Stimulated activated CD4-positive, alpha-beta T cell treated with anti-CD3 and anti-CD28 coated beads, Interleukin-1b, Interleukin-23, amount 100 ng/mL, for 48 hours (primary cell): ENCODE measurements at places on chromosomes 5 and 9.
A peak's percentile ranks its signal among the peaks of the same experiment; 100 is the strongest.

- no peak for DNase-seq
Observed at GRCh38 chr5:152086668-152087067, 162.0 kb upstream of the GLRA1 start.

- no peak for DNase-seq
Observed at GRCh38 chr9:7659766-7660165, 139.8 kb downstream of the DMAC1 start.

- DNase-seq, result no peak
Observed at GRCh38 chr5:142871363-142872193, 101.4 kb downstream of the ARHGAP26 start.

DNA sequence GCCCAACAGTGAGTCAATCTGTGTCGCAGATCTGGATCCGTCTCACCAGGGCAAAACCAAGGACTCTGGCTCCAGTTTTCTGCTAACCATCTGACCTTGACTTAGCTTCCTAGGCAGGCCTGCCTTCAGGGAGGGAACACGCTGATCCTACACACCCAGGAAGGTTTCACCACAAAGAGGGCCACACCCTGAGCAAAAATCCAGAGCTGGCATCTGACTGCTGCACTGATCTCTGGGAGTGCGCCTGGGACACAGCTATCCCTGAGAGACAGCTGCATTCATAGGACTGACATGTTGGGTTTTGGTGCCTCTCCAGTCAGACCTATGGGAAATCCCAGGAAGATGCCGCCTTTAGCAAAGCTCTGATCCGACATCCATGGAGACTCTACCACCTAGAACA is 47.5 kb downstream of the CDK5RAP2 start:
- no peak for DNase-seq

DNA sequence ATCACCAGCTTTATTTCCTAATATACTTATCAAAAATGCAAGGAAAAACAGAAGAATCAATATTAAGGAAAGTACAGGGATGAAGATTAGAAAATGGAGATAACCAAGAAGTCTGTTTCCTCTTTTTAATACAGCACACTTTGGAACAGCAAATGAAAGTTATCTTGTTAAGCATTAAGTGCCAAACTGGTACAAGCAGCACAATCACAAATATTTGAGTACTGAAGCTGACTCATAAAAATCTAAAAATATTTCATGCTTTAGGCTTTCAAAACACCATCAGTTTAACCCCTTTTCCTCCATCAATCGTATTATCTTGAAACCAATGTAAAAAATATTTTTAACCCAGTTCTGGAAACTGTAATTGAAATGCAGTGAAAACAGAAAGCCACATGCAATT is 2.7 kb downstream of the FBXW11 start:
- no peak for DNase-seq

DNA sequence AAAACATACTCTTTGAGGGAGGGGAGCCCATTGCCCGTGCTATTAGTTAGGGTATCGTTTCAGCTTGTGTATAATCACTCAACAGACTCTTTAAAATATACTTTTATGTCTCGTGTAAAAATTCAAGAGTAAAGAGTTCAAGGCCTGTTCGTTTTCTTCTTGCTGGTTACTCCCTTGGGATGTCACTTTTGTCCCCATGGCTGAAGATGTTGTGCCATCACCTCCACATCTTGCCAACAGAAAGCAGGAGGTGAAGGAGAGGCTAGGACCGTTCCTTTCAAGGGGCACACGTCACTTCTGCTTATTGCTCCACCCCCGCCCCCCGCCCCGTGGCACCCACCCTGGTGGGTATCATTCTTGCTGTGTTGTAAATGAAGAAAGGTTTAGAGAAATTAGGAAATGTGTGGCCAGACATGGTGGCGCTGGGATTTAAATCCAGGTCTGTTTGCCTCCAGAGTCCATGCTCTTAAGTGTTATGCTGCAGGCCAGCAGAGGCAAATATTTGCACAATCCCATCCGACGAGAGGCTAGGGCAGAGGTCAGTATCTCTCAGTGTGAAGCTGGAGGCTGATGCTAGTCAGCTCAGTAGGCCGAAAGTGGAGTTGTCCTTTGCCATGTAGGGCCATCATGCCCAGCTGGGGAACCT is 3.0 kb downstream of the MLANA start:
- no peak for DNase-seq

GRCh38 chr5:93403141-93403928 is 177.7 kb downstream of the NR2F1-AS1 start:
- DNase-seq, result no peak

GRCh38 chr5:102834438-102834964 is 79.4 kb downstream of the PAM start:
- DNase-seq, result no peak

DNA sequence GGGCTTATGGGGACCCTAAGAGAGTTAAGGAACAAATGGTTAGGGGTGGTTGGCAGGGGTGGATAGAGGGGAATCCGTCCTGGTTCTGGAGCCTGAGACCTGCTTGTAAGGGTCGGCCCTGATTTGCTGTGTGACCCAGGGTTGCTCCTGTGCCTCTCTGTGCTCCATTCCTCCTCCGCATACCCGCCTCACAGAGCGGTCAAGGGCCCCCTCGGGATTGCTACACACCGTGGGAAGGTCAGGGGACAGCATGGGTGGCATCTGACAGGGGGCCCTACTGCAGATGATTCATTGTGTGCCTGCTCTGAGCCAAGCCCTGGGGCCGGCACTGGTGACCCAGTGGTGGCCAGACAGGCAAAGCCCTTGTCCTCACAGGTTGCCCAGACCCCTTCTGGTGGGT is 162.3 kb downstream of the GAPVD1 start:
- DNase-seq, result no peak

GRCh38 chr5:156020647-156021046 is 306.3 kb upstream of the SGCD start:
- DNase-seq, result no peak

DNA sequence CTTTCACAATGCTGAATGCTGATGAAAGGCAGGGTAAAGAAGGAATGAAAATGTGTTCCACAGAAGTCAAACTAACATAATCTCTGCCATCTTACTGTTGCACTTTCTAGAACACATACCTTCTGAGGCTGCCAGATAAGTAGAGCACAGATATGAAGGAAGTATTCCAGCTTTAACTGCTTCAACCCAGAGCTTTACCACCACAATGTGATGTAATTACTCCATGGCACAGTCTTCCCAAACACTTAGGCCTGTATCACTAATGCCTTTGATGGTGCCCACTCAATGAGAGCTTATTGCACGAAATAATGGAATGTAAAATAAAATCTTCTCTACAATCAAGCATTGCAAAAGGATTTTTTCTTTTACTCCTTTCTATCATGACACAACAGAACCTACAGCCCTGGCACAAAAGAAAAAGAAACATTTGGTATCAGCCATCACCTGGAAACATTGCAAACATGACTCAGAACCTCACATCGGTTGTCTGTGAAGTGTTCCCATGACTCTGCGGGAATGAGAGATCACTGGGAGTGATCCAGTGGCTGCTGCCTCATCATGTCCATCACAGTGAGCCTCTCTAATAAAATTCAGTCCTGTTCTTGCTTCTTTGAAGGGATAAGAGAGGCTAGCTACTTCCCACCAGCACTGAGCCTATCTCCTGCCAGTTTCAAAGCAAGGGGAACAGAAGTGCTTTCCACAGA is 385.8 kb downstream of the EFNA5 start:
- DNase-seq, result no peak

DNA sequence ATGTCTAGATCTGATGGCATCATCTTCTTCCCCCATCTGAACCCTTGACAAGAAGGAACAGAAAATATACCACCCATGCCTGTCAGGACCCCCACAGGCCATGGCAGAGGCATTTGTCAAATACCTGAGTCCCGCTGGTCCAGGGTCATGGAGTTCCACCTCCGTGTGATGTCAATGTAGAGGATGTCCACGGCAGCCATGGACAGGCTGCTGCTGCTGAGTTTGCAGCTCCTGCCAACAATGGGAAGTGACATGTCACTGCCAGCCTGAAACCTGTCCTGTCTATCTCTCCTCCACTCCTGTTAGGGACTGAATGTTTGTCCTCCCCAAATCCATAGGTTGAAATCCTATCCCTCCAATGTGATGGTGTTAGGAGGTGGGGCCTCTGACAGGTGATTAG is 208.8 kb downstream of the DAB2IP start:
- DNase-seq, result no peak

- no peak for DNase-seq
Observed at GRCh38 chr5:128483738-128484137, 54.3 kb downstream of the FBN2 start.

DNA sequence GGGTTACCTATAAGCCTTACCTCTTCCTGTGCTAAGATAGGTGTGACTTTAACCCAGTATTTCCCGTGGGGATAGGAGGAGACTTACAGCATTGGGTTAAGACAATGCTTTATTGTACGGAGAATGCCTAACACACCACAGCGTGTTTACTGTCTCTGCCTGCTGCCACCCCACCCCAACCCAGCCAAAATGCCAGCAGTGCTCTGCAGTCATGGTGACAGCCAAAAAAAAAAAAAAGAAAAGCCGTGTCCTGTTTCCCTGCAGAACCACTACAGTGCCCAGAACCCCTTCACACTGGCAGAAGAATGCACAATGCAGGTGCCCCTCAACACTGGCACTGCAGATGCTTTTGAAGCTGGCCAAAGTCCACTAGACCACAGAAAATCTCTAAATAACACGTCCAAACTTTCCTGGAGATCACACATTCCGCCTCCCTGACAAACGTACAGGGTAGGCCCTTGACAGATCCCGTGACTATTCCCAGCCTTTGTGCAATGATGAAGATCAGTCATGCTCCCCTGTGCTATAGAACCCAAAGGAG is 102.2 kb downstream of the SERINC5 start:
- no peak for DNase-seq

GRCh38 chr5:82635561-82636288 is 357.6 kb upstream of the RPS23 start:
- peak; percentile 33 for DNase-seq

GRCh38 chr5:53942724-53943123 is 367.6 kb downstream of the ARL15 start:
- no peak for DNase-seq

DNA sequence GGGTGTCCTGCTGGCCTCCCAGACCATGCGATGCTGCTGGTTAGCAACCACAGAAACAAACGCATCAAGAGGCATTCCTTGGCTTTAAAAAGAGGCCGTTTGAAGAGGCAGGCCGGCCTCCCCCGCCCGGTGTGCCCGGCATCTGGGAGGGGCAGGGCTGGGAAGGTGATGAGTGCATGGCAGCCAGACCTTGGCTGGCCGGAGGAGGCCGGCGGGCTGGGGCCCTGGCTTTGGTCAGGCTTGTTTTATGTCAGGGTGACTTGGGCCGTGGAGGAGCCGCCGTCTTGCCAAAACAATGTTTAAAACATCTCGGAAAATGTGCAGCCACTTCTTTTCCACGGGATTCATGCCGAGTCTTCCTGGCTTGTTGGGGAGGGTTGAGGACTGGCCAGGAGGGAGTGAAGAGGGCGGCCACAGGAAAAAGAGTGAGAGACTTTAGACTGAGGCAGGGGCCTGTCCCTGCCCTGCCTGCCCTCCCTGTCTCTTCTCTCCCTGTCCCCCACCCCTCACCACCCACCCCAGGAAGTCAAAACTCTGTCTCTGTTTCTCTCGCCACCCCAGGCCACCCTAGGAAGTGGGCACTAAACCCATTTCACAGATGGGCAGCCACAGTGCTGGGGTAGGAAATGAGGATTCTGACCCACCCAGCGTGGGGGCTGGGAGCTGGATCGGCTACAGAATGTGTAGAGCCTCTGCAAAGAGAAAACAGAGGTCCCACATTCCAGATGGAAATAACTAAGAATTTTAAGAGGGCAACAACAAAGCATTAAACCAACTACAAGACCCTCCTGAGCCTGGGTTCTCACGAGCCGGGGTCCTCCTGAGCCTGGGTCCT is 143.0 kb downstream of the RXRA start:
- no peak for DNase-seq

DNA sequence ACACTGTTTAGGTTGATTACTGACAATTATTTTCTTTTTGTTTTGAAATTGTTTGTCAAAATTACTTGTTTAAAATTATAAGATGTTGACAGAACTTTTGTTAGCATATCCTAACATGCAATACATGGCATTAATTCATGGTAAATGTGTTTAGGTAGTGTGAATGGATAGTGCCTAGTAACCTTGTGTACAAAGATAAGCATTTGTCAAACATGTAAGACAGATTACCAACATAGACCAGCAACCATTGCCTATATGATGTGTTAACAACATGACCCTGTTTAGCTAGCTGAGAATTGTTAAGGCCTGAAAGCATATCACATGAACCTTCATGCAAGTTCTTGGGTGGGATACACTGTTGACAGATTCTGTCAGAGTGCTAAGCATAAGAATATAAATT is 13.4 kb downstream of the MAN2A1 start:
- DNase-seq, result no peak

DNA sequence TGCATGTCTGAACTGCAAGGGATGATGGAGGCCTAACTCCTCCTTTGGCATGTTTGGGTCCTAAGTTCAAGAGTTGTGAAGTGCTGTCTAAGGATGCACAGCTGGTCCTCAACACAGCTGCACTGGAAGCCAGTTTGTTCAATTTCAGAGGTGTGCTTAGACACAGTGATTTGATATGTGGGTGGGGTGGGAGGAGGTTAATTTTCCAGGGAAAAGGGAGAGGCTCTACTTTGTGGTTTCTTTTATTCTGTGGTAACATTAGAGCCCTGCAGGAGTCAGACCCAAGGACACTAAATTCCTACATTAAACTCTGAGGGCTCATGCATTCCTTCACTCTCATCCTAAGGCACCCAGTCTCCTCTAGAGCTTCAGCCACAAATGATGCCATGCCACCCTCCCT is 188.4 kb upstream of the MAST4 start:
- no peak for DNase-seq

- DNase-seq, result no peak
Observed at GRCh38 chr5:173488144-173488543, 128.3 kb downstream of the BOD1 start.

DNA sequence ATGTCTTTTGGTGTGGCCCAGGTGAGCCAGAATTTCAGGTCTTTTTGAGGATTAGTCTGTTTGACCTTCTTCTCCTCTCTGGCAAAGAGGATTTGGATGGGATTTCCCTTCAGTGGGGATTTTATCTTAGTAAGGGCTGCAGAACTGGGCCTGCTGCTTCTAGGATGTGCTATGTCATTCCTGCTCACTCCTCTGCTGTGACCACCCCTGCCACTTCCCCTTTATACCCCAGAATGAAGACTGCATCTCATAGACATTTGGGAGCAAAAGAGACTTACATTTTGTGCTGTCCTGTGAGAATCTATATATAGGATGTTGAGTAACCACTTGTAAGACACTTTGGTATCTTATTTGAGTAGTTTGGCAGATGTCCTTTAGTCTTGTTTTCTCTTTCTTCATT is 76.2 kb downstream of the ARHGAP26 start:
- no peak for DNase-seq

GRCh38 chr9:98162613-98163012 is 29.8 kb downstream of the CORO2A start:
- DNase-seq, result no peak

GRCh38 chr5:153991168-153991567 is 47.5 kb downstream of the FAM114A2 start:
- no peak for DNase-seq

DNA sequence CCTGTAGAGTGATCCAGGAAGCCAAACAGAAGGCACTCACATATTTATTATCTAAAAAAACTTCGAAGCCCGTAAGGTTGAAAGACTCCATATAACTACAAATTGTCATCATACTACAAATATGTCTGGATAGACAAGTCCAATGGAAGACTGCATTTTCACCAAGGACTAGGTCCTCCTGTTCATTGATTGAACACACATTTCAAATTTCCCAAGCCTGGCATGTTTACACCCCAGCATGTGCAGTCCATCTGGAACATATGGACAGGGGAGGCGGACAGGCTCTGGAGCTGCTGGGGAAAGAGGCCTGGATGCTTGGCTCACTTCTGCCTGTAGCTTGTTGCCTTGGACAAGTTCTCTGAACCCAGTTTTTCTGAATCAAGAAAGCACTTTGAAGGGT is 378.7 kb downstream of the ENC1 start:
- DNase-seq, result no peak

GRCh38 chr9:91246846-91247245 is 114.9 kb downstream of the AUH start:
- DNase-seq, result no peak
